SHP77 (cell line): ENCODE measurements at places on chromosomes 16 and 17.
A peak's percentile ranks its signal among the peaks of the same experiment; 100 is the strongest.

DNA sequence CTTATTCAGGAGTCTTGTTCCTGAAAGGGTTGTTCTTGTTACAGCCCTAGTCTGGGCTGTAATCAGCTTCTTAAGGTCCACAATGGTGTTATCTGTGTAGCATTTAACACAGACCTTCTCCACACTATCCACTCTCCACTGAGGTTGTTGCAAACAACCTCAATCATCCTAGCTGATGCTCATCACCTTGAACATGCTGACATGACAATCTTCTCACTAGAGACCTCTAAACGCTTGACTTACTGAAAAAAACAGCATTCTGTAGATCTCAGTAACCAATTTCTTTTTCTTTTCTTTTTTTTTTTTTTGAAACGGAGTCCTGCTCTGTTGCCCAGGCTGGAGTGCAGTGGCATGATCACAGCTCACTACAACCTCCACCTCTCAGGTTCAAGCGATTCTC lies 3.6 kb downstream of the TNFRSF17 start:
- no peak for DNase-seq

- no peak for DNase-seq
These were observed 79.8 kb downstream of the ENGASE start for GRCh38 chr17:79154446-79154845.

- DNase-seq = no peak
These were observed at the start of gene EVI2A for GRCh38 chr17:31321481-31321880. EVI2A (minus strand) TSS chr17:31321622; CDS start chr17:31319013, 2,609 bp downstream.

DNA sequence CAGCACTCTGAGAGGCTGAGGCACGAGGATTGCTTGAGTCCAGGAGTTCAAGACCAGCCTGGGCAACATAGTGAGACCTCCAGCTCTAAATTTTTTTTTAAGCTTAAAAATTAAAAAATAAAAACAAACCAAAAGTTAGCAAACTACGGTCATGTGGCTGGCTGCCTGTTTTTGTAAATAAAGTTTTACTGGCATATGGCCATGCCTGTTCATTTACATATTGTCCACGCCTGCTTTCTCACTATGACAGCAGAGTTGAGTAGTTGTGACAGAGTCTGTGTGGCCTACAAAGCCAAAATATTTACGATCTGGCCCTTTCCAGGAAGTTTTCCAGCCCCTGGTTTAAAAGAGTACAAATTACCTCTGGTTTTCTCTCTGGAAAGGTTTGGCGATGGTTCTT lies 3.3 kb downstream of the SLX4 start:
- DNase-seq = no peak

GRCh38 chr16:7303660-7304200 lies 28.9 kb upstream of the RBFOX1 start:
- DNase-seq = no peak

DNA sequence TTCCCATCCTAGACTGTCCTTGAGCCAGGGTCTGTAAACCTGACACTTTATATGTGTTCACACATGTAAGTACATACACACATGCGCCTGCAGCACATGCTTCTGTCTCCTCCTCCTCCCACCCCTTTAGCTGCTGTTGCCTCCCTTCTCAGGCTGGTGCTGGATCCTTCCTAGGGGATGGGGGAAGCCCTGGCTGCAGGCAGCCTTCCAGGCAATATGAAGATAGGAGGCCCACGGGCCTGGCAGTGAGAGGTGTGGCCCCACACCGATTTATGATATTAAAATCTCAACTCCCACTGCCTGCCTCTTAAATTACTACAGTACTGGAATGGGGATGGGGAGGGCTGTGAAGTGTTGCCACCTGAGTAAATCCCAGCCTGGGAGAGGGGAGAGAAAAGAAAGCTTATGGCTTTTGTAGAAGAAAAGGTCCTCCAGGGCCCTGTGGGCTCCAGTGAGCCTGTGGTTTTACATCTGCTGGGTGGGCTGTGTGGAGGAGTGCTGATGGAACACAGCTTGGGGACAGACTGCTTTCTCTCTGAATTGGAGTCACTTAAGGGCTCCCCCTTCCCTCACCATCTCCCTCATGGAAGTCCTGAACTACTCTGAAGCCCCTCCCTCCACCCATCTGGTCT lies 990 bp upstream of the WNK4 start:
- no peak for DNase-seq

- DNase-seq = no peak
These were observed 9.8 kb upstream of the EPN3 start for GRCh38 chr17:50522766-50523165.

- DNase-seq = no peak
These were observed 32.4 kb downstream of the SNX11 start for GRCh38 chr17:48139944-48140343.

- DNase-seq = no peak
These were observed 254.7 kb downstream of the CDH13 start for GRCh38 chr16:82881516-82881915.

- DNase-seq = no peak
These were observed 3.3 kb downstream of the BCAR1 start for GRCh38 chr16:75248142-75248535.

- no peak for DNase-seq
These were observed 27.5 kb downstream of the ZCCHC14 start for GRCh38 chr16:87465306-87465705.

GRCh38 chr17:44361292-44362260 lies 2.1 kb downstream of the FAM171A2 start:
- no peak for DNase-seq

- DNase-seq = no peak
These were observed 308.2 kb upstream of the GOT2 start for GRCh38 chr16:59042301-59042700.

- DNase-seq = no peak
These were observed 599 bp downstream of the MRC2 start for GRCh38 chr17:62627904-62628633.

DNA sequence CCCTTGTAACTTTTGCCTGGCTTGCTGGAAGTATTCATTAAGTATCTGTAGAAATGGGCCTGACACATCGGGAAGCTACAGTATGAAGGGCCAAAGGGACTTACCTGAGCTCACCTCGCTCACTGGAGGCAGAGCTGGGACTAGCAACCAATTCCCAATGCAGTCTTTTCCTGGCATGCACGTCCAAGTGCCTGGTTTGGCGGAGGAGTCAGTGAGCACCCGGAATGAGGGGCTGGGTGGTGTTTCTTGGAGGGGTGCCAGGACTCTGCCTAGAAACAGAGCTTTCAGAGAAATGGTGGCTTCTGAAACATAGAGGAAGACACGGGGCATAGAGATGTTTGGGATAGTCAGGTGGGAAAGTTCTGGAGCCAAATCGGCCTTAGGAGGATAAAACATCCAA lies 18.4 kb upstream of the GPRC5C start:
- no peak for DNase-seq

GRCh38 chr17:37797206-37797605 lies 52.3 kb upstream of the HNF1B start:
- no peak for DNase-seq

DNA sequence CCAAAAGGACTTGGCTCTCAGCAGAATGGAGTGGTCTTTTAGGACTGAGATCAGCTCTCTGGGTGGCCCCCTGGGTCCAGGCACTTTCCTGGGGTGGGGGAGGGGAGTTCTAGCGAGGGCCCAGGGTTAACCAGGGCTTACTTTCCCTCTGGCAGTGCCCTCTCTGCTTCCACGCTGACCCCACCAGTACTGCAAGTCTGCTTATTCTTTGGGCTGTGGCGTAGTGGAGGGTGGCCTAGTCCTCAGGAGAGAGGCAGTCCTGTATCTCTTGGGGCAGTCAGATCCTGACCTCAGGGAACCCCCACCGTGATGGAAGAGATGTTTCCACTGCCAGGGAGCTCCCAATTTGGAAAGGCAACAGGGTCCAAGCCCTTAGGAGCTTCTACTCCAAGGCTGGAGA lies 79.4 kb downstream of the CCDC182 start:
- DNase-seq = no peak

GRCh38 chr17:70242781-70243437 lies 73.6 kb downstream of the KCNJ2 start:
- no peak for DNase-seq

- no peak for DNase-seq
These were observed 14.1 kb upstream of the ITGB4 start for GRCh38 chr17:75707079-75707571.

- peak; percentile 47 for DNase-seq
These were observed 22.3 kb upstream of the RBBP6 start for GRCh38 chr16:24516900-24517669.

DNA sequence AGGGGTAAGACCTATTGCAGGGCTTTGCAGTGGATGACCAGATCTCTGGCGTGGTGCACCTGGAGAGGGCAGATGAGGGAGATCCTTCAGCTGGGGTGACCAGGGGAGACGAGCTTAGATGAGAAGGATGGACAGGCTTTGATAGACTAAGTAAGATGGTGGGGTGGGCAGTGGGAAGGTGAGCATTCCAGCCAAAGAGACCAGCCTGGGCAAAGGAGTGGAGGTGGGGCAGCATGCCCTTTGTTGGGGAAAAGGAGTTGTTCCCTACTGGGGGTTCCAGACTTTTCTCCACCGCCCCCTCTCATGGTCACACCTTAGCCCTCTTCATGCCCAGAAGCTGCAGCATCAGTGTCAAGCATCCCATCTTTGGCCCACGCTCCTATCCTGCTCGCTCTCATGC lies 27.6 kb downstream of the ANKRD40 start:
- no peak for DNase-seq

DNA sequence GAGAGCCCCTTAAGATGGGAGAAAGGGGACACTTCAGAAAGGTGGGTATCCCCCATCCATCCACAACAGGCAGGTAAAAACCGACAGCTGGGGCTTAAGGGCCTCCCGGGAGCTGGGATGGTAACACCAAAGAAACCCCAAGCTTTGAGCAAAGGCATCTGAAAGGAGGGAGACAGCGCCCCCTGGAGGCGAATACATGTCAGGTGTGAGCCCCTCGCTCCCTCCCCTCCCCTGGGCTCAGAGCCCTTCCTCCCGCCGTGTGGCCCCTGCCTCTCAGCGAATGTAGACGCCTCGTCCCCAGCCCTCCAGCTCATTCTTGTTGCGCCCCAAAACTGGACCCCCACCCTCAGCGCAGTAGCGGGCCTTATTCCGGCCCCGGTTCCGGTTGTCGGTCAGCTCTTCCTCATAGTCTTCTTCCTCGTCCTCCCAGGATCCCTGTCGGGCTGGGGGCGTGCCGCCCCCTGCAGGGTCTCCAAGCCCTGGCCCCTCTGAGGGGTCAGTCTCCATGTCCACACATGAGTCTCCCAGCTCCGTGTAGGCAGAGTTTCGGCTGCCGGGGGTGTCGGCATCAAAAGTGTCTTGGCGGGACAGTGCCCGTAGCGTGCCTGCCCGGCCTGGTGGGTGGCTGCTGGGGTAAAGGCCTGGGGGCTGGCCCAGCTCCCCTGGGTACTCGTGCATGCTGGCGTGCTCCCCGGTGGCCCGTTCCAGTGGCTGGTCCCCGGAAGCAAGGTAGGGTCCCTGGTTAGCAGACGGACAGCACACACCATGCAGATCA lies 9.1 kb upstream of the ARL5C start:
- peak; percentile 71 for DNase-seq

GRCh38 chr16:68834550-68834949 lies 8.8 kb upstream of the TANGO6 start:
- no peak for DNase-seq

GRCh38 chr16:54493061-54493460 lies 206.5 kb upstream of the IRX3 start:
- no peak for DNase-seq

DNA sequence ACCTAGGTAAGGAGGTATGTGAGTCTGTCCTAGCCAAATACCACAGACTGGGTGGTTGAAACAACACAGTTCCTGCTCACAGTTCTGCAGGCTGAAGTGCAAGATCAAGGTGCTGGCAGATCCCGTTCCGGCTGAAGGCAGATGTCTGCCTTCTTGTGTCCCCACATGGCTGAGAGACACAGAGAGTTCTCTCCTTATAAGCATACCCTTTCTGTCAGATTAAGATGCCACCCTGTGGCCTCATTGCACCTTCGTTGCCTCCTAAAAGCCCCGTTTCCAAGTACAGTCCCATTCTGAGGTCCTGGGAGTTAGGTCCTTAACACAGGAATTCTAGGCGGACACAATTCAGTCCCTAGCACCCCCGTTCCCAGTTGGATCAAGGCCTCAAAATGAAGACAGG lies 9.1 kb upstream of the TMEM11 start:
- no peak for DNase-seq

DNA sequence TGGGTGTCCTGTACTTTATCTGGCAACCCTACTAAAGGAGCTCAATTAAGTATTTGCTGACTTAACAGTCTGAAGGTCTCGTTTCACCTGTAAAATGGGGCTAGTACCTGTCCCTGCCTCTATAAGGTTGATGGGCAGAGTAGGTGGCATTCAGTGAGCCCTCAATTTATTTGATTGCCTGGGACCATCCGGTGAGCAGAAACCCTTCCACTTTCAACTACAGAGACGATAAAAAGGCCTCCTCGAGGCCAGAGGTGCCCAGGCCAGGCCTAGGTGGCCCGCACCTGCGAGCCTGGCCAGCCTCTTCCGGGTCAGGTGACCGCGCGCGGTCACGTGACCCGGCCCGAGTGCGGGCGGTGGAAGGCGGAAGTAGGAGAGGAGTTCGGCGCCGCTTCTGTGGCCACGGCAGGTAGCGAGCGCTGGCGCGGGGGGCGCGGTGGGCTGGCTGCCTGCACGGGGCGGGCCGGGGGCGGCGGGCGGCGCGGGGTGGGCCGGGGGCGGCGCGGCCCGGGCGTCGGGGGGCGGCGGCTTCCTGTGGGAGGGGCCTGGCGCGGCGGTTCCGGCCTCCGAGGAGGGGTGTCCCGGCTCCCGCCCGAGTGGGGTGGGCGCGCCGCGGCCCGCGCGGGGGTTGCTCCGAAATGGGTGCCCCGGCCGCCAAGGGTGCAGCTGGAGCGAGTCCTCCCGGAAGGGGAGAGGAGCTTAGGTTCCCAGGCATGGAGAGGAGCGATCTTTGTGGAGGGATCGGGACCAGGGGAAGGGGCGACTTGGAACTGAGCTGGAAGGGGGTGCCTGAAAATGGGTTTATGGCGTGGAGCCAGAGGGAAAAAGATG lies at the start of gene WWP2:
WWP2 (plus strand) TSS at position 350 of the 831 bp plus-strand sequence. CDS start 24,679 bp downstream, outside the sequence.
- DNase-seq = peak; percentile 93

DNA sequence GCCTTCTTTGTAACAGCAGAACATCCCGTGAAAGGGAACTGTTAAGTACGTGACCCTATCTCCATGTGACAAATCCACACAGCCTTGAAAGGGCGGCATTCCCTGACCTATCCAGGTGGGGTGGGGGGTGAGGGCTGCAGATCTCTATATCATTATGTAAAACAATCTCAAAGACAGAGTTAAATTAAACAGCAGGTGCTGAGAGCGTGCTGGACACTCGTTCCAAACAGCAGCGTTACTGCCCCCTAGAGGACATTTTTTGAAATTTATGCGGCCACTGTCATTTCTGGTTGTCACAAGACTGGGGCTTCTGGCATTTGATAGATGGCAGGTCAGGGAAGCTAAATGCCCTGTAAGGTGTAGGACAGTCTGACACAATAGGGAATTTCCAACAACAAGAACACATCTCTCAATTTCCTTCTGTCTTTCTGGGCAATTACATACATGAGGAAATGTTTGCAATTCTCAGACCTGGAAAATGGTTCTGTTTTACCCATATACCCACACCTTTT lies 6.7 kb upstream of the SLC25A39 start:
- peak; percentile 77 for DNase-seq

- no peak for DNase-seq
These were observed 3.4 kb downstream of the MKS1 start for GRCh38 chr17:58215685-58216084.
